ENCODE measurements at places on chromosomes 13 and 19.

GRCh38 chr19:41376998-41377365 is 649 bp downstream of the TMEM91 start:
- DNase-seq, result no peak

GRCh38 chr13:68895696-68896095 is 1211.9 kb upstream of the ATXN8OS start:
- peak; percentile 15 for DNase-seq

DNA sequence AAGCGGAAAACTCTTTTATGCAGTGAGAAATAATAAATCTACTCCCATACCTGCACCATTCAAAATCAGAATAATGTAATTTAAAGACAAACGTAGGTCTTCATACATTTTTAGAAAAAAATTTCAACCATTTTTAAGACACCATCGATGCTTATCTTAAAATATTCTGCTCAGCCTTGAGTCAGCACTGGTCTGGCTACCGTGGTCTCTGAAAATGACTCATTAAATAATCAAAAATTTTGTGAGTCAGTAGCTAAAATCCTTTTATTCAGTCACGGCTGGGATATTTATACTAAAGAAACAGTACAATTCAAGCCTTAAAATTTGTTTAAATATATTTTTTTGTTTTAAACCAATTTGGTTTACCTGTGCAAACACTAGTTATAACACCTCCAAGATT is 2862.8 kb upstream of the PCDH20 start:
- DNase-seq, result peak; percentile 85

- no peak for DNase-seq
These were observed 640.8 kb downstream of the EFNB2 start for GRCh38 chr13:105894697-105895096.

DNA sequence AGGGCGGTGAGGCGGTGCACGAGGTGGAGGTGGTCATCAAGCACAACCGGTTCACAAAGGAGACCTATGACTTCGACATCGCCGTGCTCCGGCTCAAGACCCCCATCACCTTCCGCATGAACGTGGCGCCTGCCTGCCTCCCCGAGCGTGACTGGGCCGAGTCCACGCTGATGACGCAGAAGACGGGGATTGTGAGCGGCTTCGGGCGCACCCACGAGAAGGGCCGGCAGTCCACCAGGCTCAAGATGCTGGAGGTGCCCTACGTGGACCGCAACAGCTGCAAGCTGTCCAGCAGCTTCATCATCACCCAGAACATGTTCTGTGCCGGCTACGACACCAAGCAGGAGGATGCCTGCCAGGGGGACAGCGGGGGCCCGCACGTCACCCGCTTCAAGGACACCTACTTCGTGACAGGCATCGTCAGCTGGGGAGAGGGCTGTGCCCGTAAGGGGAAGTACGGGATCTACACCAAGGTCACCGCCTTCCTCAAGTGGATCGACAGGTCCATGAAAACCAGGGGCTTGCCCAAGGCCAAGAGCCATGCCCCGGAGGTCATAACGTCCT is 9.4 kb upstream of the PROZ start:
- no peak for DNase-seq

GRCh38 chr13:109749365-109749764 is 37.0 kb downstream of the IRS2 start:
- no peak for DNase-seq
